ENCODE measurements at places on chromosomes 7 and 10. TPM values are rescaled to one million over a fixed set of nuclear protein-coding genes. Genes with fewer than 3 reads are reported as not detected.

Gene PLPP4
- 0.89 TPM for total RNA-seq

Gene ZNF117
- total RNA-seq = 2.6 TPM

Gene EBLN1
- not detected for total RNA-seq

Gene MRPS24
- total RNA-seq = 184 TPM

Gene JCAD
- 1.2 TPM for total RNA-seq

Gene ARHGEF5
- total RNA-seq = 4.6 TPM

Gene ACSM6
- total RNA-seq = not detected

Gene TSPAN12
- 1.1 TPM for total RNA-seq
